Tibial nerve (tissue), 4 donors: ENCODE measurements at places on chromosomes 6 and 20. TPM values are rescaled to one million over a fixed set of nuclear protein-coding genes. Genes with fewer than 3 reads are reported as not detected.

The CTAGE9 gene
- total RNA-seq: not detected

The SNAI1 gene
- 14.4 TPM for total RNA-seq

The RIPOR3 gene
- total RNA-seq: 36.9 TPM

DNA sequence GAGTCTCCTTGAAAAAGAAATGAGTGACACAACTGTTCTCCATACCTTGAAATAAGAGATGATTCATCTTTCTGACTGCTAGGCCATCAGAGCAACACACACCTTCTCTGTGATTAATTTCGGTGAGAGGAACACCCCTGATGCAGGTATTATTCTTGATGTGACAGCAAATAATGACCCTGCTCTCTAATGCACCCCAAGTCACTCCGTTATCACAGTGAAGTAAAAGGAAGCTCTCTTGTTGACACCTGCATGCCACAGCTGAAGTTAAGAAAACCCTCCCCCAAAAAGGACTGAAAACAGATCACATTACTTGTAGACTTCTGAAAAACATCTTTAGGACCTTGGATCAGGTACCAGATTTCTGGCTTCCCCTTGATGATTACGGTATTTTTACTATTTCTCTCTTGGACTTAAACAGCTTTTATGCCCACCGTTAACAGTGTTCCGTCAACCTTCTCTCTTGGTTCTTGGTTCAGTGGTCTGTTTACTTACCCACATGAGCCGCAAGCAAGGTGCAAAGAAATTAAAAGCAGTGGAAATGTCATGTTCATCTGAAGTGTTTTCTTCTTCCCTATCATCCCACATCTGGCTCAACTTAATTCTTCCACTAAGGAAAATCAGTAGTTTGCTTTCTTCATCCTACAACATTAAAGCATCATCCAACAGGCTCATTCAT is 249.7 kb downstream of the GMPR start:
- H3K4me3 ChIP-seq: no peak overlapping the region
- no peaks in the 10 kb centered on the region for H3K36me3 ChIP-seq
- no peak for DNase-seq
- H3K27me3 ChIP-seq: no peaks in the 10 kb centered on the region
- H3K27ac ChIP-seq: no peak overlapping the region
- no peaks in the 10 kb centered on the region for H3K4me1 ChIP-seq

GRCh38 chr20:41482647-41483552 is 116.3 kb upstream of the EMILIN3 start:
- no peak overlapping the region for H3K27ac ChIP-seq
- H3K4me3 ChIP-seq: no peak overlapping the region
- DNase-seq: no peak

DNA sequence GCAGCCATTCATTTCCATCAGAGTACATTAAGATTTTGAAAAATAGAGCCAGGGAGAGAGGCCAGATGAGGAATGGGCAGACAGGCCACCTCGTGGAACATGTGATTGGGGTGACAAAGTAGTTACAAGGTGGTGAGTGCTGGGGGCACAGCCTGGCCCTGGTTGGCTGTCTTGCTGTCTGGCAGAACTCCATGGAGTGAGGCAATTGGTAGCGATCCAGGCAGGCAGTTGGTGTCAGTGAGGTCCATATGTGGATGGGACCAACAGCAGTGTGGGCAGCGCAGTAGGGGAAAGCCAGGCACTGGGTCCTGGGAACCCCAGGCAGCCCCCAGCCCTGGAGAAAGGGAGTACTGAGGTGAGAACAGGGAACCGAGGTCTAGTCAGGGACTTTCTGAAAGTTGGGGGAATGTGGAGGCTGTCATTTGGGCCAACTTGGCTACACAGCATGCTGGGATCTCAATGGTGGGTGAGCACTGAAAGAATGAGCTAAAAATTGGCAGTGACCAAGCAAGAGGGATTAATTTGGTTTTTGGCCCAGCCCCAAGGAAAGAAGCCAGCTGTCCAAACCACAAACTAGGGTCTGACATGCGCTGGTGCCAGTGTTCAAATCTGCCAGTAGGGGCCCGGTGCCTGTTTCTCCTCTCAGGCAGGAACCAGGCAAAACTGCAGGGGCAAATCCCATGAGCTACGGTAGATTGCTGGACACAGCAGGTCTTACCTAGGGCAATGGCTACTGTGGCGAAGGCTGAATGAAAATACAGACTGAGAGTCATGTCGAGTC is 61.4 kb upstream of the E2F3 start:
- H3K27me3 ChIP-seq: no peaks in the 10 kb centered on the region
- H3K27ac ChIP-seq: no peak overlapping the region
- DNase-seq: no peak
- no peaks in the 10 kb centered on the region for H3K36me3 ChIP-seq
- no peak overlapping the region for H3K4me3 ChIP-seq

DNA sequence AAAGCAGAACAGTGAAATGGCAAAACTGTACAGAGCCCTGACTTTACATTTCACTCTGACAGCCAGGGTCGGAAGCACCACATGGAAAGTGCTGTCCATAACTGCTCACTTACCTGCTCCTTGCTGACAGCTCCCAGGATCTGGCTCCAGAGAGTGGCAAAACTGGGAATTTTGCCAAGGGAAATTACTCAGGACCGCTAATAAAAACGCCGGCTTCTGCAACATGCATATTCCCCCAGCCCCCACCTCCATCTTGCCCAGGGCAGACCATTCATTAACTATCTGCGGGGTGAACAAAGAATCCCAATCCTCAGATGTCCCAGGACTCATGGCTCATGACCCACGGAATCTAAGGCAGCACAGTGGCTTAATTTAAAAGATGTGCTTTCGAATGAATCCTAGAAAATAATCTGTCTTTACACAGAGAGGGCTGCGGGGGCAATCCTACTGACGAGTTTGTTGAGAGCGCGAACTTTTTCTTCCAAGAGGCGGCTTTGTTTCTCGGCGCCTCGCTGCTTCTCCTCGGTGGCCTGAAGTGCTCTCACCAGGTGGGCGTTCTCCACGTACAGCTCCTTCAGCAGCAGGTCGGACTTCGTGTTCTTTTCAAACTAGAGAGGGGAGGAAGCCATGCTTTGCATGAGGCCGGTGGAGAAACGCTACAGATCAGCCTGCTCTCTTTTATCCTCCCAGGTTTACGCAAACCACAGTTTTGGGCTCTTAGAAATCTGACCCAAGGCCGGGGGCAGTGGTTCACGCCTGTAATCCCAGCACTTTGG is 45.8 kb downstream of the GINS1 start:
- DNase-seq: no peak
- no peak overlapping the region for H3K27ac ChIP-seq
- no peaks in the 10 kb centered on the region for H3K4me1 ChIP-seq
- no peaks in the 10 kb centered on the region for H3K27me3 ChIP-seq
- peaks cover 55% of the 10 kb centered on the region for H3K36me3 ChIP-seq

GRCh38 chr6:128605961-128606360 is 85.6 kb upstream of the PTPRK start:
- no peaks in the 10 kb centered on the region for H3K4me1 ChIP-seq
- H3K4me3 ChIP-seq: no peak overlapping the region
- no peaks in the 10 kb centered on the region for H3K27me3 ChIP-seq
- no peaks in the 10 kb centered on the region for H3K36me3 ChIP-seq
- H3K27ac ChIP-seq: no peak overlapping the region

- no peaks in the 10 kb centered on the region for H3K27me3 ChIP-seq
- H3K4me1 ChIP-seq: no peaks in the 10 kb centered on the region
Measured at GRCh38 chr6:170124836-170125235, 166.0 kb downstream of the DLL1 start.

GRCh38 chr6:154590756-154591155 is 80.3 kb upstream of the CNKSR3 start:
- no peak overlapping the region for H3K4me3 ChIP-seq
- no peaks in the 10 kb centered on the region for H3K36me3 ChIP-seq
- H3K27me3 ChIP-seq: no peaks in the 10 kb centered on the region
- H3K27ac ChIP-seq: no peak overlapping the region
- no peaks in the 10 kb centered on the region for H3K4me1 ChIP-seq

- no peak for DNase-seq
- H3K4me1 ChIP-seq: peaks cover 38% of the 10 kb centered on the region
- H3K36me3 ChIP-seq: peaks cover 46% of the 10 kb centered on the region
- no peak overlapping the region for H3K4me3 ChIP-seq
- no peaks in the 10 kb centered on the region for H3K27me3 ChIP-seq
- no peak overlapping the region for H3K27ac ChIP-seq
Measured at GRCh38 chr6:33197431-33198048, 2.9 kb downstream of the RXRB start.

DNA sequence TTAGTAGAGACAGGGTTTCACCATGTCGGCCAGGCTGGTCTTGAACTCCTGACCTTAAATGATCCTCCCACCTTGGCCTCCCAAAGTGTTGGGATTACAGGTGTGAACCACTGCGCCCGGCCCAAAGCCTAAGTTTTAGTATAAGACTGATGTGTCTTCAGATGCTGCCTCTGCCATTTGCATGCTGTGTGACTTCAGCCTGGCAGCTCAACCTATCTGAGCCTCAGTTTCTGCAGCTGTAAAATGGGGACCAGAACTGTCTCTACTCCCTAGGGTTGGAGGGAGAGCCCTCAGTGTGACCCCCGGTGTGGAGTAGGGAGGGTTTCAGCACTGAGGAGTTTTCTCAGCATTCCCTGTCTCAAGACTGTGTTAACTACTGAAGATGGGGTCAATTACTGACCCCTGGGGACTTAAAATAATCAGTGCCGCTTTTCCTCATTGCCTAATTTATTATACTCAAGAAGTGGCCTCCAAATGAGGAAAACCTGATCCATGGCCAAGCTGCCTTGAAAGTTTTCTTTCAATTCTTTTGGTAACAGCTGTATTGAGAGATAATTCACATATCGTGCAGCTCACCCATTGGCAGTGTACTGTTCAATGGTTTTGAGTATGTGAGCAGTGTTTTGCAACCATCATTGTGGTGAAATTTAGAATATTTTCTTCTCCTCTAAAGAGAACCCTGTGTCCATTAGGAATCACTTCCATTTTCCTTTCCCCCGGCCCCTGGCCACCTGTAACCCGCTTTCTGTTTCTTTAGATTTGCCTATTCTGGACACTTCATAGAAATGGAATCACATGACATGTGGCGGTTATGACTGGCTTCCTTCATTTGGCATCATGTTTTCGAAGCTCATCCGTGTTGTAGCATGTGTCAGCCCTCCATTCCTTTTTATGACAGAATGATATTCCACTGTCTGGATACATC is 64.8 kb downstream of the PHACTR3 start:
- no peak for DNase-seq
- no peaks in the 10 kb centered on the region for H3K27me3 ChIP-seq
- no peak overlapping the region for H3K27ac ChIP-seq
- no peaks in the 10 kb centered on the region for H3K36me3 ChIP-seq

DNA sequence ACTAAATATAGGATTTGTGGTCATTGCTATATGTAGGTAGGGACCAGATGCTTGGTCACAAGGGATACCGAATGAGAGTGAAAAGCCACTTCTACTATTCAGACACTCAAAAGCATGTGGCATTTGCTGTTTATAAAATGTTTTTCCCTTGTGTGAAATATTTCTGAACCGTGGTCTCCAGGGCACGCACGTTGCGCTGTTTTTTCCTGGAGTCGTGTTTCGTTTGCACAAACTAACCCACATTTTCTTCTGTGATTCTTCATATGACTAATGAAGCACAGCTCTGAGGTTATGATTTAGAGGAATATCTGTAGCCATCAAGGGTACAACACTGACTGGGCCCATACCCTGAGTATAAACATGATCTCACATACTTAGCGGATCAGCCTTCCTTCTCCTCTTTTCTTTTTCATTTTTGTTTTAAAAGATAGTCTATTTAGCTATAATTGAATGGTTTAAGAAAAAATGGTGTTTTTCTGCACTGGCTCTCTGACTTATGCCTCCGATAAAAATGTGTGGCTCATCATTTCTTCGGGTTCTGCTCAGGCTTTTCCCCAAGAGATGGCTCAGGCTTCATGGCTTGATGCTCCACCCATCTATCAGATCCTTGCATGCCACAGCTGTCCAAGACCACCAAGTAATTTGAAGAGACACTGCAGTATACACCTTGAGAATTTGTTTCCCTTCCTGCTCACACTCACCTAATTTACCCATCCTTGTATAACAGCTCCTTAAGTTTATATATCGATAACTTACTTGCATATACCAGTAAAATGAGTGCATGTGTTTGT is 59.9 kb upstream of the HBS1L start:
- no peak overlapping the region for H3K4me3 ChIP-seq
- H3K4me1 ChIP-seq: no peaks in the 10 kb centered on the region
- no peaks in the 10 kb centered on the region for H3K36me3 ChIP-seq
- H3K27me3 ChIP-seq: no peaks in the 10 kb centered on the region
- no peak for DNase-seq

DNA sequence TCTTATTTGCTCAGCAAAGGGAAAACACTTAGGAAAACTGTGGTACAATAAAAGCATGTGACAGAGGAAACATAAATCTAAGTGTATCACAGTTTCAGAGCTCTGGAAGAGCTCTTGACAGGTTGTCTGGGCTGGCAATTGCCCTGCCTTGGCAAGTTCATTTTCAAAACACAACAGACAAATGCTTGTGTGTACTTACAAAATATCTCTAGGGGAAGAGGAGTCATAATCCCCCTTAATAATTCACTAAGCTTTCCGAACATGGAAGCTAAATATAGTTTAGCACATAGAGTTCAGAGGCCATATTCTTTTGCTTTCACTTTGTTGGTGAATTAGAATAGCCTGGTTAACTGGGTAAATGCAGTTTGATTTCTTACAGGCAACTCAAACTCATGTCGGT is 211.6 kb upstream of the THEMIS start:
- peak overlapping the region; percentile 28 for H3K27ac ChIP-seq
- H3K27me3 ChIP-seq: no peaks in the 10 kb centered on the region
- H3K4me3 ChIP-seq: no peak overlapping the region
- H3K36me3 ChIP-seq: no peaks in the 10 kb centered on the region
- H3K4me1 ChIP-seq: peaks cover 24% of the 10 kb centered on the region

- no peaks in the 10 kb centered on the region for H3K4me1 ChIP-seq
- H3K4me3 ChIP-seq: no peak overlapping the region
- H3K36me3 ChIP-seq: no peaks in the 10 kb centered on the region
- H3K27me3 ChIP-seq: no peaks in the 10 kb centered on the region
- DNase-seq: no peak
Measured at GRCh38 chr6:85464722-85465150, 14.9 kb downstream of the NT5E start.

GRCh38 chr6:15796844-15797243 is 134.0 kb upstream of the DTNBP1 start:
- H3K36me3 ChIP-seq: no peaks in the 10 kb centered on the region
- DNase-seq: no peak
- H3K27ac ChIP-seq: no peak overlapping the region
- H3K4me1 ChIP-seq: no peaks in the 10 kb centered on the region
- no peaks in the 10 kb centered on the region for H3K27me3 ChIP-seq
- H3K4me3 ChIP-seq: no peak overlapping the region

DNA sequence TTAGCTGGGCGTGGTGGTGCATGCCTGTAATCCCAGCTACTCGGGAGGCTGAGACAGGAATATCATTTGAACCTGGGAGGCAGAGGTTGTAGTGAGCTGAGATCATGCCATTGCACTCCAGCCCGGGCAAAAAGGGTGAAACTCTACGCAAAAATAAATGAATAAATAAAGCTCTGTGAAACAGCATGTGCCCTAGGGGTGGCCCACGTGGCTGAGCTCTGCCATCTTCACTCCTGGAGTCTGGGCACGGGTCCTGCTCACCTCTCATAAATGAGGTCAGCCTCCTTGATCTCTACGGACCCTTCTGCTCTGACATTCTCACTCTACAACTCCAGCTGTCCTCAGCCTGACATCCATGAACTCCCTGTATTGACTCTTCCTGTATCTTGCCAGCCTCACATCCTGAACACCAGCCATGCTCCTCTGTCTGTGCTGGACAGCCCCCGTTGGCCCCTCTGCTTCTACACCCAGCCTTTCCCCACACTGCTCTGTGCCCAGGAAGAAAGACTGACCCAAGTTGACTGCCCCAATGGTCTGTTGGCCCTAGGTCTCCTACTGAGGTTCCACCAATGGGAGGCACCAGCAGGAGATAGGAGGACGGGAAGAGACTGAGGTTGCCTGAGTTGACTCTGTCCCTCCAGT is 21.9 kb downstream of the CPNE5 start:
- no peaks in the 10 kb centered on the region for H3K4me1 ChIP-seq
- no peak overlapping the region for H3K27ac ChIP-seq
- H3K4me3 ChIP-seq: no peak overlapping the region
- DNase-seq: no peak
- H3K27me3 ChIP-seq: no peaks in the 10 kb centered on the region
